ENCODE measurements at places on chromosomes 7 and 10.

DNA sequence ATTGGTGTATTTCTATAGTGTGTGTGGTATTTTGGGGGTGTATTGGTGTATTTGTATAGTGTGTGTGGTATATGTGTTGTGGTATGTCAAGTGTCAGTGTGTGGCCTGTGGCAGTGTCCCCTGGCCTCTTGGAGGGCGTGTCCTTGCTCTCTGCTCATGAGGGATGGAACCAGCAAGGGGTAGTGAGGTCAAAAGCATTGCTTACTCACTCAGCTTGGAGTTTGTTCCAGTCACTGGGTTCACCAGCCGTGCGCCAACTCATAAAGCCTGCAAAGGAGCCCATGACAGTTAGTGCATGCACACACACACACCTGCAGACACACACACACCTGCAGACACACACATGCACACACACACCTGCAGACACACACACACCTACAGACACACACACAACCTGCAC lies 4.3 kb upstream of the TRPV6 start:
- no peak for DNase-seq

- DNase-seq: no peak
Measured at GRCh38 chr10:1571587-1572237, 165.6 kb downstream of the ADARB2 start.

GRCh38 chr7:25852939-25853271 lies 299.1 kb upstream of the NFE2L3 start:
- DNase-seq: no peak

DNA sequence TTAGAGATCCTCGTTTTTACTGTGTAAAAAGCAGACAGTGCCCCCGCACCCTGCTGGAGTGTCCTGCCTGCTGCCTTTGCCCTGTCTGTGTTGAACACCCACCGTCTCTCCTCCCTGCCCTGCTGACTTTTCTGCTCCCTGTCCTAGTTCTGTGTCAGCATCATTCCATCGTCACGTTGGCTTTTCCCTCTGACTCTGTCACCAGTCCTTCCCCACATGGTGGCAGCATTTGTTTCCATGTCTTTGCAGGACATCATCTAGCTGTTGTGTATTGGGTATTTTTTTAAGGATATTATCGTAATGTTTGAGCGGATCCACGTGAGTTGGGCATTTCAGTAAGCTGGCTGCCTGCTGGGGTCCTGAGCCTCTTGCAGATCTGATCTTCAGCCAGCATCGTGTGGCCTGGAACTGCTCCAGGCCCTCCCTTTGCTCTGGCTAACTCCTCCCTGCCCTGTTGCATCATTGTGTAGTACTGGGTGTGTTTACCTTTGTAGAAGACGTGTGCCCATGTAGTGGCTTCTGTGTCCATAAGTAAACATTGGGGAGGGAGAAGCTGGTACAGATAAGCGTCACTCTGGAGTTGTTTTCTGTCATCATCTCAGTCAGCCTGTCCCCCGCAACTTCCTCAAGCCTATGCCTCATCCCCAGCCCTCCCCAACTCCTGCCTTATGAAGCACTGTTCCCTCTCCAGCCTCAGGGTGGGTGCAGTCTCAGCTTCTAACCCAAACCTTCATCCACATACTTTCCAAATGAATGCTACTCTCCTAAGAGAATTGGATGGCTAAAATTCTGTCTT lies 44.3 kb downstream of the TRRAP start:
- DNase-seq: no peak

GRCh38 chr7:5339955-5340354 lies 57.2 kb downstream of the SLC29A4 start:
- no peak for DNase-seq

- no peak for DNase-seq
Measured at GRCh38 chr7:69620063-69620462, 21.8 kb downstream of the AUTS2 start.

- no peak for DNase-seq
Measured at GRCh38 chr10:29646238-29646902, 11.6 kb upstream of the SVIL start.

GRCh38 chr7:124667312-124668153 lies 98.1 kb downstream of the GPR37 start:
- no peak for DNase-seq

GRCh38 chr10:68333440-68334431 lies 1.0 kb upstream of the PBLD start:
- no peak for DNase-seq

- no peak for DNase-seq
Measured at GRCh38 chr10:92920866-92921265, 72.5 kb downstream of the EXOC6 start.

DNA sequence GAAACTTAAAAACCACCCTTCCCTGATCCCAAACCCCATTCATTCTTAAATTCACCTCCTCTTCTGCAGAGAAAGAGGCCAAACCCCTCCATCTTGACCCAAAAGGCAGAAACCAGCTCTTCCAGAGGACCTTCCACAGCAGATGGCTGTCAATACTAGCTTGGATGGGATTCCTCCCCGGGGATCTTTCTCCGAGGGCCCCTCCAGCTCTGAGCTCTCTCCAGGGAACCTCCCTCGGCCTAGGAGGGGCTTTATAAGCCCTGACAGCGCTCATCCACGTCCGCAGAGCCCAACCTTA lies 5.4 kb downstream of the TNRC18 start:
- DNase-seq: no peak

DNA sequence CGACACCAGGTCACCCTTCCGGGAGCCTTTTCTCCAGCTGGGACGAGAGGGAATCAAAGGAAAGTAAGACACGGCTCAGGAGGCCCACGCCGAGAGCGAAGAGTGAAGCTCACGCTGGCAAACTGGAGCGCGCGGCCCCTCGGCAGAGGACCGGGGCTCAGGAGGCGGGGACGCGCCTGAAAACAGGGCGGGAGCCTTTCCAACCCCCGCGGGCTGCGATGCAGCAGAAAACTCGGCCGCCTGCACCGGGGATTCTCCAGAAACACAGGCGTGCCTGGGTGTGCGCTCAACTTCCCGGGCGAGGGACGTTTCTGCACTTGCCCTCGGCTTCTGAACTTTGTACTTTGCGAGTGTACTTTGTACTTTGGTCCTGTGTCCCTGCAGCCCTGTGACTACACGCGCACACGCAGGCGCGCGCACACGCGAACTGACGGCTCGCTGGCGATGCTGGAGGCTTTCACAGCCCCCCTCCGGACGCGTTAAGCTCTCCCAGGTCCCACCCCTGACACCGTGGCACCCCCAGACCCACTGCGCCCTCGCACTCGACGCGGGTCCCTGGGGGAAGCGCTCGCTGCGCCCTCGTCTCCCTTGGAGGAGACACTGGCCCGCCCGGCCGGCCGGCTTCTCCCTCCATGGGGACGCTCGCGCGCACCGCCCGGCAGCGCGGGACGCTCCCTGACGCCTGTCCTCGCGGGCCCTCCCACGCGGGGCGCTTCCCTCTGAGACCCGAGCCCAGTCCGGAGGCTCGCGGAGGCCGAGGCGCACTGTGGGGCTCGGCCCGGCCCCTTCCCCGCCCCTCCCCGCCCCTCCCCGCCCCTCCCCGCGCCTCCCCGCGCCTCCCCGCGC lies 588 bp upstream of the PAOX start:
- no peak for DNase-seq

DNA sequence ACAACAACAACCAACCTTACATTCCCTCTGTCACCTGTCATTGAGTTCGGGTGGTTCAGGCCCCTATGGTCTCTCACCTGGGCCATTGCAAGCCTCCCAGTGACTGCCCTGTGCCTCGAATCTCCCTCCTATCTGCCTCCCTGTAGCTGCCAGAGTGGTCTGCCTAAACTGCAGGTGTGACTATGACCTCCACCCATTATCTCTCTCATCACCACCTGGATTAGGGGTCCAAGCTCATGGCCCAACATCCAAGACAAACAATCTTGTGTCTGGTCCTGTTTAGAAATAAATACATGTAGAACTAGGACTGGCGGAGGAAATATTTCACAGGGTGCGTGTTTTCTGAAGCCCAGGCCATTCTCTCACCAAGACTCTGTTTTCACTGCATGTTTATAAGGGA lies 146.6 kb downstream of the HERPUD2 start:
- DNase-seq: no peak

- DNase-seq: no peak
Measured at GRCh38 chr10:4763960-4764428, 62.0 kb upstream of the AKR1E2 start.

- no peak for DNase-seq
Measured at GRCh38 chr10:33327751-33328150, 6.7 kb downstream of the NRP1 start.

DNA sequence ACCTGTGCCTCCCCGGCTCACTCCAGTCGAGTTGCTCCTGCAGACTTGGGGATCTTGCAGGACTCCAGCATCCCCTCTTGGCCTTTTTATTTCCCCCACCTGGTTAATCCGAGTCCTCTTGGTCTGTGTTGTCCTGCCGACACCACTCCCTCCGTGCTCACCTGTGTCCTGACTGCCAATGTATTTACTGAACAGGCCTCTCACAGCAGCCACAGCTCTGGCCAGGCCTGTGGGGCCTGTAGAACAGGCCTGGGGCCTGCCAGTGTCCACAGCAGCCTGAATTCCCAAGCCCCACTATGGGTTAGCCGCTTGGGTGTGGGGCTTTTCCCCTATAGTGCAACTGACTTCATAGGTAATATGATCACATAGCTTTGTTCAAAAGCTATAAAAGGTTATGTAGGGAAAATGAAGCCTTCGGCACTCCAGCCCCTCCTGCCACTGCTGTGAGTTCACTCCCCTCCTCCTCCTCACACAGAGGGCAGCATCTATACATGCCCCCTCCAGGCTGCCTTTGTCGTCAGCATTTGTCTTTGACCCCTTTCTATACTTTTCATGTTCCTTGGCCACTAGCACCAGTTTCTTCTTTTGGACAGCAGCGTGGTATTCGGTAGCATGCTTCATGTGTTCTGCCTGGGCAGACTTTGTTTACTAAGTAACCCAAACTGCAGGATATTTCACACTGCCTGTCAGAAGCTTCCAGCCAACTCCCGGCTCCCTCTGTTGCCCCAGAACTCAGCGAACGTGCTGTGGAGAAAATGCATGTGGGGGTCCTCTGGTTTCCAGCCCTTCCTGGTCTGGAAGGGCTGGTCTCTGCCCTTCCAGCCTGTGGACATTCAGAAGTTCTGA lies 46.1 kb downstream of the ZNF467 start:
- DNase-seq: no peak

DNA sequence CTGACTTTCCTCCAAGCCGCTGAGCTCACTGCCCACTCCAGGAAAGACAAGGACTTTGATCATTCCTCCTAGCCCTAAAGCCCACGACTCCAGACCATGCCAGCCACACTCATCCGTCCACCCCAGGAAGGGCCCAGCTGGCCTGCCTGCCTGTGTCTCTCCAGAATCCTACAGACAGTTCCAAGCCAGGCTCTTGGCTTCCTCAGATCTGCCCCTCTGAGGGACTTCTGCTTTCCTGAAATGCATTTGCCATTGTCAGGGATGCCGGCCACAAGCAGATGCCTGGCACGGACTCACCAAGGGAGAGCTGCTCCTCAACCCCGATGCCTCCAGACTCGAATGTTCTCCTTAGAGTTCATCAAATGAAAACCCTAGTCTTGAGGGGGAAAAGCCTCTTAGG lies 155.8 kb downstream of the OAT start:
- DNase-seq: no peak

- DNase-seq: no peak
Measured at GRCh38 chr10:6300106-6300783, 97.5 kb downstream of the PFKFB3 start.

DNA sequence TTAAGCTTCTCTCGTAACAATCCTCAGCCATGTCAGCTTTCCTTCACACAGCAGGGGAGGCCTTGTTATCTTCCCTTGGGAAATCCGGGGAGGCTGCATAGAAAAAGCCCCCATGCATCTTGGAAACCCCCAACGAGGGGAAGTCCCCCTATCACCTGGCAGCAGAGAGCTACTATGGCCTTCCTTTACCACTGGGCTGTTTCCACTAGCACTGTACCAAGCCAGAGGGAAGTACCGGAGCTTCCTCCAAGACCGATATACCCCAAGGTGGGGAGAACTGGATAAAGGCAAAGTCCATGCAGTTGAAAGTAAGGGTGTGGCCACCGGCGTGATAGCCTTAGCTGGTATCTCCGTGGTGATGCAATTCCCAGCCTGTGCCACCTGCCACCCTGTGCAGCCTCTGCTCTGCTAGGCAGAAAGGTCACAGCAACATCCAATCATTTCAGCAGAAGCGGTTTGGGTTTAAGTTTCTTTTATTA lies 4.4 kb upstream of the CLIP2 start:
- no peak for DNase-seq

DNA sequence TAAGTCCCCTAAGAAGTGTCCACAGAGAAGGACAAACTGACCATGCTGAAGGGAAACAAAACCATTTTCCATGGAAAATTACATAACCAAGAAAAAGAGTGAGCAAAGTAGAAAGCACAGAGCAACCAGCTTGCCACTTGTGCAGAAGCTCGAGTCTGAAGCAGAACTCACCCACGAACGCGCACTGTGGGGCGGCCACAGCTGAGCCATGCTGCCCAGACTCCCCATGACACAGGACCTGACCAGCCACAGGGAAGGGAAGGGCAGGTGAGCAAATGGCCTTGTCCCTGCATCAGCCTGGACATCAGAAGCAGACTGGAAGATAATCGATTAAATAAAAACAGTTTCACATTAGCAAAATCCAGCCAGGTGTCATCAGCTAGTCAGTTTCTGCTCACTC lies 95.7 kb downstream of the TCERG1L start:
- DNase-seq: no peak

DNA sequence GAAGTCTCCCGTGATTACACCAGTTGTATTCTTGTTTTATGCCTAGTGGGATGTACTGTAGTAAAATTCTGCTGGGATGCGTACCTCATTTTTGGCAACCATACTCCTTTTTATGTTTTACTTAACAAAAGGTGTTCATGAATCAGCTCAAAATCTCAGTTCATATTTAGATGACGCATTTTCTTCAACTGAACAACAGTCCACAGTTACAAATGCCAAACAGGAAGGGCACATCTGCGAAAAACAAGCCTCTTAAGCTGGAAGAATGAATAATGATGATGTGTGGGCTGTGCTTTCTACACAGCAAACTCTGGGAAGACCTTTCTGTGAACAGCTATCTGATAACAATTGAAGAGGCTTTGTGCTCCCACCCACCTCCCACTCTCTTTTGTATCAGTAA lies 68.4 kb upstream of the NRBF2 start:
- no peak for DNase-seq

- no peak for DNase-seq
Measured at GRCh38 chr7:137865764-137866163, 19.0 kb upstream of the DGKI start.

DNA sequence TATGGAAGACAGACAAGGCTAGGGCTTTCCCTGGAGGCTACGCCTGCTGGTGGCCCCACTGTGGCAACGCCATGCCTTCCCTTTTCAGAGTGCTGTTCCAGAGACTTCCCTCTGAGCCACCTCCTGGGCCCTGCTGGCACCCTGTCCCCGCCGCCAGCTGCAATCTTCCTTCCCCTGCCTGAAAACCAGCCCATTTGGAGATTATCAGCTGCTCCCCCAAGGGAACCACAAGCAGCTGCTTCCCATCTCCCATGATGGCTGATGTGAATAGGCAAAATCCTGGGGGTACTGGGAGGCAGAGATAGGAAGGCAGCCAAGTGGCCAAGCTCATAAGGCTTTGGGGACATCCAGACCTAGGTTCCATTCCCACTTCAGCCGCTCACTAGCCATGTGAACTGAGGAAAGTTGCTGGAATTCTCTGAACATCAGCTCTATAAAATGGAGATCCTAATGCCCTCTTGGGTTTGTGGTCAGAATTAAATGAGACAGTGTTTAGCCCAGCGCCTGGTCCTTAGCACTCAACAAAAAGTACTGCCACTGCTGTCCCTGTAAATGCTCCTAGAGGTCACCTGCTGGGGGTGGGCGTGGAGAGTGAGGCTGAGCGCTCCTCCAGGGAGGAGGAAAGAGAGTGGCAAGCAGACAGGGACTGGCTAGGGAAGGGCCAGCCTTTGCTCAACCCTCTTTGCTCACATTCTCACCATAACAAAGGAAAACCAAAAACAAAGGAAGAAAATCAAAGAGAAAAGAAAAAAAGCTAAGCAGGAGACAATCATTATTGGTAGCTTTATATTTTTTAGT lies 5.9 kb downstream of the TSPAN33 start:
- DNase-seq: no peak
